Kasumi-1 (cell line): ENCODE measurements at places on chromosomes 2 and 18.

- no peak for DNase-seq
Measured at GRCh38 chr18:5288517-5288935, 7.0 kb downstream of the ZBTB14 start.

DNA sequence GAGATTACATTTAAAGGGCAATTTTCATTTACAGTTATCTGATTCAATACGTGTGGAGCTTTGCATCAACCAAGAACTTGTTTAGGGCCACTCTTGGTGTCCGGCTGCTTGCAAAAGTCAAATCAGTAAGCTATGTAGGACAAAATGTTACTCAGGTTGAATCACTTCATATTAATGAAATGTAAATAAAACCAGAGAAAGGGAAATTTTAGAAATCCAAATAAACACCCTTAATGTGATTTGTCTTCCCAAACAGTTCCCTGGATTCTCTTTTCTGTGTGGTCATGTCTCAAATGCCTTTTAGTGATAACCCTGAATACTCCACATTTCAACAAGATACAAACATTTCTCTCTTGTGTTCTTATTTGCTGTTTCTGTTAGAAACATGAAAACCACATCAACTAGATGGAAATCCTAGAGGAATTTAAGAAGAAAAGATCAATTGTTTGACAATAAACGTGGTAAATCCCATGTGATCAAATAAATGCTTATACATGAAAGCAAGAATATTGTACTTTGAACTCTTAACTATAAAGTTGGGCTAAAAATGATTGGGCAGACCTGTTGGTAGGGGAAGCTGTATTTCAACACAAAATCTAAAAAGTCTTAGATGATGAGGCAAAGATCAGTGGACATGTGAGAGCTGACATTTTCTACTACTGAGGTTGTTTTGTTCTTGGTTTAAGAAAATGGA is 101.3 kb downstream of the CDC42EP3 start:
- DNase-seq: no peak

DNA sequence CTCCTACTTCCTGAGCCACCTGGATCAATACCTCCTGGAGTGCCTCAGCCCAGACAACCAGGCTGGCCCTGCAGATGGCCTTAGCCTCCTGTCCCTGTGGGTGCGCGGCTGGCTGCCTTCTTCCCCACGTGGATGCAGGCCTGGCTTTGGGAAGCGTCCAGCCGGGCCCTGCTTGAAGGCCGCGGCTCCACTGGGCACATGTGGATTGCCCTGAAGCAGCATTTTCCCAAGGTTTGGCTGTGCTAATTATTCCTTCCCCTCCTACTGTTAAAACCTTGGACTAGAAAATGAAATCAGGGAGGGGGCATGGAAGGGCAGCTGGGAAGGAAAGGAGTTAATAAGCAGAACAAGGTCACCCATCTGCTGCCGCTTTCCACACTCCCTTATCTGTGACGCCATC is 143.0 kb upstream of the GATA6 start:
- DNase-seq: no peak

DNA sequence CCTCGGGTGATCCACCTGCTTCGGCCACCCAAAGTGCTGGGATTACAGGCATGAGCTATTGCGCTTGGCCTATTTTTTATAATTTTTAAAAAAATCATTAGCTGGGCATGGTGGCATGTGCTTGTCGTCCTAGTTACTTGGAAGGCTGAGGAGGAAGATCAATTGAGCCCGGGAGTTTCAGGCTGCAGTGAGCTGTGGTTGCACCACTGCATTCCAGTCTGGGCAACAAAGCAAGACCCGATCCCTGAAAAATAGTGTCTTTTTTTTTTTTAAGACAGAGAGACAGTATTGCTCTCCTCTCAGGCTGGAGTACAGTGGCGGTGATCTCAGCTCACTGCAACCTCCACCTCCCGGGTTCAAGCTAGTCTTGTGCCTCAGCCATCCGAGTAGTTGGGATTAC is 4.8 kb downstream of the SSB start:
- no peak for DNase-seq

GRCh38 chr2:198279026-198279425 is 474.6 kb downstream of the PLCL1 start:
- DNase-seq: no peak
